ENCODE measurements at places on chromosomes 6 and 20. TPM values are rescaled to one million over a fixed set of nuclear protein-coding genes. Genes with fewer than 3 reads are reported as not detected.

SMOC2 gene
- total RNA-seq: not detected

HLA-DRB1 gene
- total RNA-seq: not detected

VPS16 gene
- total RNA-seq: 68.6 TPM

CRISP2 gene
- not detected for total RNA-seq

MATN4 gene
- total RNA-seq: 0.11 TPM

C6orf52 gene
- 1.5 TPM for total RNA-seq

CCN2 gene
- total RNA-seq: 18.2 TPM

PANK2 gene
- 68.6 TPM for total RNA-seq

ME1 gene
- 25.8 TPM for total RNA-seq

FAM210B gene
- 20.7 TPM for total RNA-seq

SALL4 gene
- 0.25 TPM for total RNA-seq

XPO5 gene
- total RNA-seq: 27.2 TPM

TPBG gene
- total RNA-seq: 93.1 TPM

RNGTT gene
- total RNA-seq: 32.4 TPM

Measured in uterine smooth muscle cell (primary cell).